ENCODE measurements at places on chromosomes 6 and 20. TPM values are rescaled to one million over a fixed set of nuclear protein-coding genes. Genes with fewer than 3 reads are reported as not detected.

The GABRR1 gene
- not detected for total RNA-seq

The COL12A1 gene
- total RNA-seq: 146 TPM

The PTK6 gene
- total RNA-seq: 0.42 TPM

The TLDC2 gene
- not detected for total RNA-seq

The SUMO4 gene
- total RNA-seq: 2.0 TPM

The BPI gene
- total RNA-seq: not detected

The FAM162B gene
- total RNA-seq: 5.6 TPM

The BPIFB6 gene
- not detected for total RNA-seq

The KIF13A gene
- 87.0 TPM for total RNA-seq

The RPS10 gene
- total RNA-seq: 1,014 TPM

The SLC13A3 gene
- 0.93 TPM for total RNA-seq

The TINAG gene
- not detected for total RNA-seq

The SMOC2 gene
- total RNA-seq: 382 TPM

The FOXQ1 gene
- total RNA-seq: 7.0 TPM

The NKAIN2 gene
- total RNA-seq: not detected

The ELOVL4 gene
- 3.7 TPM for total RNA-seq
